Body of pancreas (tissue), 4 donors: ENCODE measurements at places on chromosomes 6 and 20.

- peak; percentile 64 for DNase-seq
Measured at GRCh38 chr6:3806169-3806922, 42.8 kb upstream of the FAM50B start.

GRCh38 chr6:144662812-144663365 is 377.8 kb downstream of the UTRN start:
- no peak for DNase-seq

- DNase-seq, result no peak
Measured at GRCh38 chr6:16166871-16167608, 38.2 kb downstream of the MYLIP start.

- no peak for DNase-seq
Measured at GRCh38 chr6:143539734-143540133, 28.2 kb upstream of the FUCA2 start.

DNA sequence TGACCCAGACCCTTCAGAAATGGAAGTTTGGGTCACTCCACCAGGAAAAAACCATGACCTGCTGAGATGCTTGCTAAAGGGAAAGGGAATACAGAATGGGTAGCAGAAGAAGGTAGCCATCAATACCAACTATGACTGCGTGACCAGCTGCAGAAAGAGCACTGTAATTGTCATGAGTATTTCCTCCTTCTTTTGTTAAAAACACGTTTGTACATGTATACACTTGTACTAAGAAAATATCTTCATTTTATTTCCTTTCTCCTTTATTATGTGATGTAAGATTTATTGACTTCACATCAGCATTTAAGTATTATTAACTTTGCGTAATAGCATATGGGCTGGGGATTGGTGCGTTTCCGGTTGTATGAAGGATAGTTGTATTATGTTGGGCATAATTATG is 12.6 kb upstream of the MUC21 start:
- no peak for DNase-seq

GRCh38 chr20:49646126-49646525 is 67.6 kb downstream of the B4GALT5 start:
- no peak for DNase-seq

- no peak for DNase-seq
Measured at GRCh38 chr6:25083784-25084507, 148.2 kb upstream of the RIPOR2 start.

- no peak for DNase-seq
Measured at GRCh38 chr6:105318660-105319059, 84.2 kb downstream of the PREP start.

GRCh38 chr6:83389606-83390005 is 41.2 kb downstream of the ME1 start:
- DNase-seq, result no peak

GRCh38 chr6:47661960-47662359 is 36.4 kb upstream of the ADGRF4 start:
- no peak for DNase-seq

DNA sequence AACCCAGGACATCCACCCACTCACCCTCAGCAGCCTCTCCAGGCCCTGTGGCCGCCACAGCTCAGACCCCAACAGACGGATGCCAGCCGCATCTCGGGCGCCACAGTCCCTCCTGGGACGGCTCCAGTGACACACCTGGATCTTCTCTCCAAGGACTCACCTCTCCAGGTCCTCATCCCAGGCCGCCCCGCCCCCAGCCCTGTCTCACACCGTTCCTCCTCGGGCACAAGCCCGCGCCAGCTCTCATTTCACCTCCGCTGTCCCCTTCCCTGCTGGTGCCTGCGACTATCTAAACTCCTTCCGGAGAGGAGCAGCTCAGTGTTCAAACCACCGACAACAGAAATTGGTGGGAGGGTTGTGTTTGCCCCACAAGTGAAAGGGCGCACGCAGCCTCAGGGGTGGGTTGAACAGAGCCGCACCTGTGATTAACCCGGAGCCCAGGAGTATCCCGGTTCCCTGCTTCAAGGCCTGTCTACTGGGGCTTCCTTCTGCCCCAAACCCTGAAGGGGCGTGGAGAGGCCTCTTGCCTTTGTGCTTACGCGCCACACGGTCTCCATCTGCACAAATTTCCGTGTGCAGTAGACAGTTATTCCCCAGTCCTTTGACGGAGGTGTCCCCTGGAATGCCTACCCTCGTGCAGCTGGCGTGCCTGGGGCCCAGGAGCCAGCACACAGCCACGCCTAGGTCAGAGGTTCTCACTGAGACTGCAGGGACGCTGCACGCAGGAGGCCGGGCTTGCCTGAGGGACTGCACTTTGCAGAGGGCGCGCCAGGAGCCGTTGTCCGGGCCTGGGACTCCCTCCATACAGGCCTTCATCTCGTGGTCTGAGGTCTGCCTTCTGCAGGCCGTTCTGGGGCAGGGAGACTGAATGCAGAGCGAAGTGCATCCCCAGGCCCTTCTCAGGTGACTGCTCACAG is 232.7 kb downstream of the DLL1 start:
- no peak for DNase-seq

GRCh38 chr6:130529569-130530149 is 163.8 kb downstream of the TMEM200A start:
- no peak for DNase-seq

- no peak for DNase-seq
Measured at GRCh38 chr6:26104457-26105108, 17.4 kb downstream of the HFE start.

- no peak for DNase-seq
Measured at GRCh38 chr6:123812621-123813020, 9.0 kb downstream of the NKAIN2 start.

- peak; percentile 56 for DNase-seq
Measured at GRCh38 chr20:43448748-43449535, 8.8 kb upstream of the SRSF6 start.

DNA sequence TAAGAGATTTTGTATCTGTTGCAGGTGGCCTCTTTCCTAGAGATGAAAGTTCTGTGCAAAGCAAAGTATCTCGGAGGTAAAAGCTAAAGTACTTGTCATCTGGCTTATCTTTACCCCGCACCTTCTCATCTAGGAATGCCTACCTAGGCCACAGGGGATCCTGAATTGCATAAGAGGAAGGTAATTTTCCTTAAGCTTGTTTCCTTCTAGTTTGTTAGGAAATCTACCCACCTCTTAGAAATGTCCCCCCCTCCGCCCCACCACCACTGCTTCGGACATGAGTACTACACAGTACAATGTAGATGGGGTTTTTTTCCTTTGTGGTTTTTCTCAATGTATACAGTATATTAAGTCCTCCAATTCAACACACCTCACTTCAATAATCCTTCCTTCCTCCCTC is 21.5 kb downstream of the FOXC1 start:
- no peak for DNase-seq

DNA sequence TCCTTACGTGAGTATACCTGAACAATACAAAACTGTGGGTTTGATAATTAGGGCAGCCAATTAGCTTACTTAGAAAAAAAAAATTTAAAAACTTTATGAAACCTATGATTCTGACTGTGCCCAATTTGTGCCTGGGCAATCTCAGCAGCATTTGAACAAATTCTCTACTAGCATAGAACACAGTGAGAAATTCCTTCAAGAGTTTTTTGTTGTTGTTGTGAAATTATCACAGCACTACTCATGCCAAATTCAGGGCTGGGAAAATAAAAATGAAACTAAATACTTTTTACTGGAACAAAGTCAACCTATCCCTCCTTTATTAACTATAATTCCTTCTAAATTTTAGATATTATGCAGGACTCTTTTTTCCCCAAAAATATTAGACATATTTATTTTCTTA is 42.9 kb downstream of the POU3F2 start:
- DNase-seq, result no peak

DNA sequence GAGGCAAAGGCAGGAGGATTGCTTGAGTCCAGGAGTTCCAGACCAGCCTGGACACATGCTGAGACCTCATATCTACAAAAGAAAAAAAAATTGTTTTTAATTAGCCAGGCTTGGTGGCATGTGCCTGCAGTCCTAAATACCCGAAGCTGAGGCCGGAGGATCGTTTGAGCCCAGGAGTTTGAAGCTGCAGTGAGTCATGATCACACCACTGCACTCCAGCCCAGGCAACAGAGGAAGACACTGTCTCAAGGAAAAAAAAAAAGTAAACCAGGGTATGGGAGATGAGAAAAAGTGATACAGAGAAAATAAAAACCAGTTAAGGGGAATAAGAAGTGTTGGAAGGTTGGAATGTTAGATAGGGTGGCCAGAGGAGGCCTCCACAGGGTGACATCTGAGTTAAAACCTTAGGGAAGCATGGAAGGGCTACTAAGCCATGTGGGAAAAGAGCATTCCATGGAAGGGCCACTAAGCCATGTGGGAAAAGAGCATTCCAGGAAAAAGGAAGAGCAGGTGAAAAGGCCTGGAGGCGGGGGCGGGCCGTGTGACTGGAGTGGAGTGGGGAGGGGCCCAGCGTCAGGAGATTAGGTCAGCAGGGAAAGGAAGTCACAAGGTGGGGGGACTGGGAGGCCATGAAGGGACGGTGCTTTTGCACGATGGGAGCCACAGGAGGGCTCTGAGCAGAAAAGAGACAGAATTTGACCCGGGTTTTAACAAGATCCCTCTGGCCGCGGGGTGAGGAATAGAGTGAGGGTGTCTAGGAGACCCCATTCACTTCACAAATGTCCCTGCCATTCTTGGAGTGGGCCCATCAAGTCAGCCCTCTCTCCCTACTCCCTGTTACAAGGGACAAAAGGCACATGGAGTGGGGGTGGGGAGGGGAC is 18.3 kb downstream of the CPNE5 start:
- no peak for DNase-seq

DNA sequence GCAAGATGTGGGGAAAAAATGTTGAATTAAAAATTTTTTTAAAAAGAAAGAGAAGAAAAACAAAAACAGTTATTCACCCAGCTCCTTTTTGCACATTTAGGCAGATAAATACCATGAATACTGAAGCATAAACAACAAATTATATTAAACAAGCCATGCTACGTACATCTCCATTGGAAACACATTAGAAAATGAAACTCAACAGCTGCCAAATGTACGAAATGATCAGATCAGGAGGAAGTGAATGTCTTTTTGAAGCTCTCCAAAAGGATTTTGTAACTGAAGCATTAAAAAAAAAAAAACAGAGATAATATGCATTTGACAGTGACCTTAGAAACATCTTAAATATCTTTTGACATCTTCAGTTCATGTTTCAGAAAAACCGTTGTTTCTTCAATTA is 56.7 kb downstream of the CD83 start:
- no peak for DNase-seq

GRCh38 chr6:7939864-7940228 is 29.3 kb upstream of the TXNDC5 start:
- DNase-seq, result no peak

DNA sequence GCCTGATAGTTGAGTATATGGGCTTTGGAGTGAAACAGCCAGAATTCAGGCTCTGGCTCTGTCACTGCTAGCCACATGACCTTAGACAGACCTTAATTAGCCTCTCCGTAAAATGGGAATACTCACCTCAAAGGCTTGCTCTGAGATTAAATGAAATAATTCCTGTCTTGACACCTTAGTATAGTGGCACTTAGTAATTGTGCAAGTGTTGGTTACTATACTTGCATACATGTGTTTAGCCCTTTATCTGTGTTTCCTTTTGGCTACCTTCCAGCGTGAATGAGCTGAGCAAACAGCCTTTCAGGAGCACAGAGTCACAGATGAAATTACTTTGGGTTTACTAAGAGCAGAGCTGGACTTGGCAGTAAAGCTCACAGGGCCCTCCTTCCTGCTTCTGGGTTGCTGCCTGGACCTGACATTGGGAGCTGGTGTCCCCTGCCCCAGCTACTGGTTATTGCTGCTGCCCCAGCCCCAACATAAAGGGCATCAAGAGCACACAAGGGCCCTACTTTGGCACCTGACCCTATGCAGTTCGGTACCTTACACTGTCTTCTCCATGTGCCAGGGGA is 32.8 kb downstream of the CD164 start:
- peak; percentile 89 for DNase-seq

- DNase-seq, result no peak
Measured at GRCh38 chr6:99093456-99094190, 145.9 kb upstream of the FBXL4 start.

DNA sequence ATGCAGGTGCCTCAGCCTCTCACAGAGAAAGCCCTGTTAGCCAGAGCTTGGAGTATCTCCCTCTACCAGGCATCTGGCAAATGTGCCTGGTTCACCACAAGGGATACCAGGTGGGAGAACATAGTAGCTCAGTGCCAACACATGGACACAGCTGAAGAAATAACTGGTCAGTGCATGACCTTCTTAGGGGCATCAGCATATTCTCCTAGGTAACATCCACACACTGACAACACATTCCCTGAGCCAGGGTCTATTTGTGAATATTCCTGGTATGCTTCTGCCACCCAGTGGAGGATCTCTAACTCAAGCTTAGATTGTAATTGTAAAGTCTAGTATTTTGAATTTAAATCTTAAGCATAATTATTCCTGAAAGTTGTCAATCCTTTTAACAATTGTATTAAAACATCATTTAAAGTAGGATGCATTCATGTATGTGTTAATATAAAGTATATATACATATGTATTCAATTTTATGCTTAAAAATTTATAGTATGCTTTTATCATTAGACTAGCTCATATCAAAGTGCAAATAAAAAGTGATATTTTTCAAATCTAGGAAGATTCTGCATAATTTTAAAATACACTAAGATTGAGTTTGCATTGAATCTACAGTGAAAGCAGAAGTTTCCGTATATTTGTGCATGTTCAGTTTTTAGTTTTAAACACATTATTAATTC is 45.3 kb upstream of the COL21A1 start:
- DNase-seq, result no peak
